Suppressor macrophage (primary cell): ENCODE measurements at places on chromosomes 16 and 17.

GRCh38 chr16:68658341-68658973 lies 13.3 kb downstream of the CDH3 start:
- DNase-seq: no peak

- DNase-seq: no peak
Observed at GRCh38 chr17:41406205-41406604, 8.8 kb upstream of the KRT31 start.

- no peak for DNase-seq
Observed at GRCh38 chr17:1454541-1454940, 1.5 kb downstream of the CRK start.

GRCh38 chr17:50903604-50904517 lies 37.7 kb upstream of the TOB1 start:
- DNase-seq: no peak

DNA sequence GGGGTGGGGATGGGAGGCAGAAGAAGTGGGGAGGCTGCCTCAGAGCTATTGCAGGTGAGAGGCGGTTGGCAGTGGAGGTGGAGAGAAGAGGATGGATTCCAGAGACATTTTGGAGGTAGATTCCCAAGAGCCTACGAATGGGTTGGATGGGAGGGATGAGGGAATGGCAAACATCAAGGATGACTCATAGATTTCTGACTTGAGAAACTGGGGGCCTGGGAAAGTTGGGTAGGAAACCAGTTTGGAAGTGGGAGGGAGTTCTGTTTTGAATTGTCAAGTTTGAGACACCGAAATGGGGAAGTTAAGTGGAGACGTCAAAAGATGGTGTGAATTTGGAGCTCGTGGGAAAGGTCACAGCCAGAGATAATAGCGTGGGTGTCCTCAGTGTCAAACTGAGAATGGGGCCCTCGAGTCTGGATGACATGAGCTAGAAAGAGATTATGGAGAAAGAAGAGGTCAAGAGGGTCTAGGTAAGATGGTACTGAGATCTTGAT lies 6.2 kb upstream of the CYLD start:
- peak; percentile 82 for DNase-seq

DNA sequence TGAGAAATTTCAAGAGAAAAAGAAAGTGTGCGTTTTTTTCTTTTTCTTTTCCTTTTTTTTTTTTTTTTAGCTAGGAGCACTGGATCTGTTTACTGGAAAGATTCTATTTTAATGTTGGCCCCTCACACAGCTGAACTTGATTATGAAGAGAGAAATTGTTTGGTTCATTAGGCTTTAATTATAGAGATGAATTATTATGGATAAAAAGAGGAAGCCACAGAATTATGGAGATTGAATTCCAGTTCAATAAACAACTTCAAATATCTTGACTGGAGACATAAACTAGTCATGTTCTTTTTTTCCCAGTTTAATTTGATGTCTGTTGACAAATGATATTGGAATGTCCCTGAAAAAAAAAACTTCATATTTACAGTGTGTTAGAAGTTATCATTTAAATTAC lies 152.0 kb upstream of the HS3ST3A1 start:
- DNase-seq: no peak
